Ovary (tissue), 10 donors: ENCODE measurements at places on chromosomes 6 and 20. TPM values are rescaled to one million over a fixed set of nuclear protein-coding genes. Genes with fewer than 3 reads are reported as not detected.

Gene RIPOR2
- 4.5 TPM for total RNA-seq

Gene MAFB
- total RNA-seq = 8.0 TPM

Gene PAK5
- 0.46 TPM for total RNA-seq

Gene WFDC5
- total RNA-seq = not detected

Gene CST2
- total RNA-seq = not detected

Gene ZNF311
- total RNA-seq = 2.6 TPM

DNA sequence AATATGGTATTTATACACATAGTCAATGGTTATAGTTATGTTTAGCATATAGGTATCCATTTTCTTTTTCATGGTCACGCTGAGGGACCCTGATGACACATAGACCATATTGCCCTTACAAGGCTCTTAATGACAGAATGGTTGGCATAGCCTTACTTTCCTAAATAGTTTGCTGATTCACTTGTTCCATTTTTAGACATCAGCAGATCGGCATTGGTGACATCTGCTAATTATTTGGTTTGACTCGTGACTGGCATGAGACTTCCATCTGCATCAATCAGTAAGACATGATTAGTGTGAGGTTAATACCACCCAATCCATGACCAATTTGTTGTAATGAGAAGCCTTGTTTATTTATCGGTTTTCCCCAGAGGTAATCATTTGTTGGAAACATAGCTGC lies 309.7 kb downstream of the ALDH8A1 start:
- H3K36me3 ChIP-seq = no peaks in the 10 kb centered on the region
- H3K4me1 ChIP-seq = peaks cover 3% of the 10 kb centered on the region
- no peaks in the 10 kb centered on the region for H3K27me3 ChIP-seq
- H3K27ac ChIP-seq = no peak overlapping the region

DNA sequence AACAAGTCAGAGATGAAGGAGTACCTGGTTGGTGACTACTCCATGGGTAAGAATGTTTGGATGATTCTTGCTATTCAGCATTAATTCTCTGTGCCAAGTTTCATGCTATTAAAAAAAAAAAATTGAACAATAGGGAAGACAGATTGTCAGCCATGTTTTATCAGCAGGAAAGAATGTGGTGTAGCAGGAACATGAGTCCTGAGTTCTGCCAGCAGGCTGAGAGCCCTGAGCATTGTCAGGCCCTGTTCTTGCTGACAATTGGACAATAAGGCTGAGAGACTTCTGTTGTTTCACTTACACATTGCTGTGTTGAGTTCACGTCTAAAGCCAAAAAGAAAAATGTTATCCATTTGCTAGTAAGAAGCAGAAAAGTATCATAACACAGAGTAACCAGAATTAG lies 70.4 kb upstream of the SMIM28 start:
- no peaks in the 10 kb centered on the region for H3K36me3 ChIP-seq
- no peaks in the 10 kb centered on the region for H3K27me3 ChIP-seq
- no peaks in the 10 kb centered on the region for H3K4me1 ChIP-seq
- DNase-seq = no peak
- no peak overlapping the region for H3K4me3 ChIP-seq
- H3K27ac ChIP-seq = no peak overlapping the region

DNA sequence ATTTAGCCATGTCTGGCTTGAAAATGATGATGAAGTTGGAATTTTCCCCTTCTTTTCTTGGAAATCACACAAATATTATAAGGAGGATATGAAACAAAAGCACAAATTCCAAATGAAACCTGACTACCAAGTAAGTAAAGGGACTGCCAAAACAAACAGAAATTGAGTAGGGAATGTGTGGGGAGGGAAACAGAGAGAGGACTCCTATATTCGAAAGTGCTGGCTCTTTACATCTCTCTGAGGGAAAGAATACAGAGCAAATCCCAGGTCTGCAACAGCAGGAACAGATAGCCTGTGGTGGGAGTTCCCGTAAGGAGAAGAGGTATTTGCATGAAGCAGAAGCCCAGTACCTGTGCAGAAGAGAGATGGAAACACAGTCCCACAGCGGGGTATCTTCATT lies 583.7 kb downstream of the EPM2A start:
- no peak overlapping the region for H3K27ac ChIP-seq
- H3K4me1 ChIP-seq = no peaks in the 10 kb centered on the region
- DNase-seq = no peak
- H3K27me3 ChIP-seq = no peaks in the 10 kb centered on the region
- H3K36me3 ChIP-seq = no peaks in the 10 kb centered on the region

DNA sequence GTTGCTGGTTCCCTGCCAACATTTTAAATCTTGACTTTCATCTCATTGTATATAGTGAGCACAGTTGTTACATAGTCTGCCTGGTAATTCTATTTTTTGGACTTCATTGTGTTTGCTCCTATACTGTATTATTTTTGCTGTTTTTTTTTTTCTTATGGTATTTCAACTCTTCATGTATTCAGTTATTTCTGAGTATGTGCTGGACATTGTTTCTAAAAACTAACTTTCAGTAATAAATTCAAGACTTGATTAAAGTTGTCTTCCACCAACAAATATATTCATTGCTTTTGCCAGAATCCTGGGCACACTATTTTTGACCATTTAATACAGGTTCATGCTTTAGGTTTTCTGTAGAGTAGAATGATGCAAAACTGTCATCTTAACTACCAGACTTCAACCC lies 698.3 kb downstream of the MAFB start:
- H3K27ac ChIP-seq = no peak overlapping the region
- H3K4me1 ChIP-seq = peaks cover 2% of the 10 kb centered on the region
- no peaks in the 10 kb centered on the region for H3K36me3 ChIP-seq
- H3K27me3 ChIP-seq = no peaks in the 10 kb centered on the region
- no peak for DNase-seq

GRCh38 chr6:28977341-28978132 lies 27.6 kb downstream of the ZNF311 start:
- H3K27ac ChIP-seq = no peak overlapping the region
- H3K27me3 ChIP-seq = no peaks in the 10 kb centered on the region
- H3K36me3 ChIP-seq = no peaks in the 10 kb centered on the region

DNA sequence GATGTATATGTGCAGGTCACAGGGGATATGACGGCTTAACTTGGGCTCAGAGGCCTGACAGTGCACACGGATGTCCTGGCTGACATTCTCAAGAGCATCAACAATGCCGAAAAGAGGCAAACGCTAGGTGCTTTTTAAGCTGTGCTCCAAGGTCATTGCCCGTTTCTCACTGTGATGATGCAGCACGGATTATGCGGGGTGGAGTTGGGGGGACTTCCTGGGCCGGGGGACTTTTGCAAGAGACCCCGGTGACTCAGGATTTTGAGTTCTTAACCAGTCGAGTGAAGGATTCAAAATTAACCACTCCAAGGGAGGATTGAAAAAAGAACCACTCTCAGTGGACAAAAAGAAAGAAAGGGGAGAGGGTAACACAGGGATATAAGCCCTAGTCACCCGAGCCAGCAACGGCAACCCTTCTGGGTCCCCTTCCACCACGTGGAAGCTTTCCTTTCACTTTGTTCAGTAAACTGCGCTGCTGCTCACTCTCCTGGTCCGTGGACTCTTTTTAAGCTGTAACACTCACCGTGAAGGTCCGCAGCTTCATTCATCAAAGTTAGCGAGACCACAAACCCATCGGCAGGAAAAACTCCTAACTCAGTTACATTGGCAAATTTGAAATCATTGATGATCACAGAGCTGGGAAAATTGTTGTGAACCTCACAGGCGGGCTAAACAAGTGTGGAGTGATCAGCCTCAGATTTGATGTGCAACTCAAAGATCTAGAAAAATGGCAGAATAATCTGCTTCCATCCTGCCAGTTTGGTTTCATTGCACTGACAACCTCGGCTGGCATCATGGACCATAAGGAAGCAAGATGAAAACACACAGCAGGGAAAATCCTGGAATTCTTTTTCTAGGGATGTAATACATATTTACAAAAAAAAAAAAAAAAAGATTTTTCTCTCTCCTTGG lies 199.3 kb downstream of the ARID1B start:
- H3K4me1 ChIP-seq = peaks cover 5% of the 10 kb centered on the region
- no peak for DNase-seq
- no peaks in the 10 kb centered on the region for H3K27me3 ChIP-seq
- H3K27ac ChIP-seq = no peak overlapping the region
- no peak overlapping the region for H3K4me3 ChIP-seq

DNA sequence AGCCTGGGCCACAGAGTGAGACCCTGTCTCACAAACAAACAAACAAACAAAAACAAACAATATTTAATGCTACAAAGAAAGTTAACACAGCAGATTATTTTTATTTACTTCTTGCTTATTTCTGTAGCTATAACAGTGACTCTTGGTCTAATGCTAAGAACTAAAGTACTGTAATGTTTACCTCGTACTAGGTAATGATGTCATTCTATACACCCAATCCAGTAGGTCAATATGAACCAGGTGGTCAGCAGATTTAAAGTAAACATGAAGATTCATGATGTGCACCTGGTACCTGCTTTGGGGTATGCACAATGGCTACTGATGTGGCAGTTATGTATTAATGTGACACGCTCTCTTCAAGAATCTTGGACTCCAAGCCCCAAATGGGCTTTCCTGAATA lies 36.6 kb upstream of the CARMIL1 start:
- H3K27ac ChIP-seq = no peak overlapping the region
- H3K4me3 ChIP-seq = no peak overlapping the region
- no peaks in the 10 kb centered on the region for H3K36me3 ChIP-seq
- H3K27me3 ChIP-seq = no peaks in the 10 kb centered on the region

- DNase-seq = no peak
- H3K36me3 ChIP-seq = no peaks in the 10 kb centered on the region
- no peaks in the 10 kb centered on the region for H3K4me1 ChIP-seq
- no peak overlapping the region for H3K27ac ChIP-seq
- H3K4me3 ChIP-seq = no peak overlapping the region
Observed at GRCh38 chr20:19176470-19177052, 35.9 kb upstream of the SLC24A3 start.

DNA sequence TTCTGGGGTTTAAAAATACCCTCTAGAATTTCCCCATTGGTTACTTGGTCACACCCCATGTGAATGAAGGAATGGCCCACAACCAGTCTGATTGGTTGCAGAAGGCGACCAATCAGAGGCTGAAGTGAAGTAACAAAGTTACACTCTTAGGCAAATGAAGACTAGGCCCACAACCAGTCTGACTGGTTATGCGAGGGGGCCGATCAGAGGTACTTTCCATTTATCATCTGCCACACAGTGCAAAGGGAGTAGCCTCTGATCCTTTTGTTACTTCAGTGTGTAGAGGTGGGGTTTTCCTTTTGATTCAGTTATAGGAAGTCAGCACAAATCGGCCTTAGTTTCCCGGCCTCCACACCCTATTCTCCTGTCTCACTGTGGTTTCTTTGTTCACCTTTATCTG lies 61.2 kb upstream of the SGK1 start:
- H3K27ac ChIP-seq = no peak overlapping the region
- H3K36me3 ChIP-seq = no peaks in the 10 kb centered on the region
- H3K27me3 ChIP-seq = no peaks in the 10 kb centered on the region
- DNase-seq = no peak
- no peak overlapping the region for H3K4me3 ChIP-seq

- peaks cover 4% of the 10 kb centered on the region for H3K4me1 ChIP-seq
- H3K27ac ChIP-seq = no peak overlapping the region
- H3K27me3 ChIP-seq = no peaks in the 10 kb centered on the region
Observed at GRCh38 chr6:79543411-79543810, 6.2 kb upstream of the LCA5 start.

DNA sequence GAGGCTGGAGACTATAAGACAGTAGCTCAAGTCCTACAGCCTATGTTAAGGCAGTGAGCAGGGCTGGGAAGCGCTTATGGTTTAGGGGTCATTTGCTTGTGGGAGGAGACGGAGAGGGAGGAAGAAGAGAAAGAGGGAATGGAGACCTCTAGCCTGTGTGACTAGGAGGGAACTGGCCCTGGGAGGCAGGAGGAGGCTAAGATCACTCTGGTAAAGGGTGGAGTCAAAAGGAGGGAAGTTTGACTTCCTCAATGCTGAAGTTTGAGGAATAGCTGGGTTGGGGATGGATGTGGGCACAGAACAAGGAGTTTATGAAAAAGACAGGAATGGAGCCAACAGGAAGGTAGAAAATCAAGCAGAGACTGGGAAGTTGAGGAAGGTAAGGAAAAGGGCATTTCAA lies 6.4 kb upstream of the BACH2 start:
- no peaks in the 10 kb centered on the region for H3K27me3 ChIP-seq
- DNase-seq = no peak

DNA sequence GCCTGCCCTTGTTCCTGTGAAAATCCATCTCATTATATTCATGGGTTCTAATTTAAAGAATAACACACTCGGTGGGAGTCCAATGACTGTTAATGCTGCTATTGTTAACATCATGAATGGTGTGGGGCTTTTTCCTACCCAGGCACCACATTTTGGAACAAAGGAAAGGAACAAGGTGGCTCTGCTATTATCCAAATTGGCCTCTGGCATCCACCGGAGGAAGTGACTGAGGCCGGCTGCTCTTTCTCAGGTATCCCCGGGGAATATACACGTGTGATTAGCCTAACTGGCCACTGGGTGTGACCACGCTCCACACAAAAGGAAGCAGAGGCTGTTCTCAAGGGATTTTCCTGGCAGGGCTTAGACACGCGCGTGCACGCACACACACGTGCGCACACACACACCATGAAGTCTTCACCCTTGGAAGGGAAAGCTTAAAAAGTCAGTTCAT lies 601.2 kb upstream of the ARID1B start:
- H3K27me3 ChIP-seq = no peaks in the 10 kb centered on the region
- no peaks in the 10 kb centered on the region for H3K4me1 ChIP-seq
- H3K27ac ChIP-seq = no peak overlapping the region
- H3K36me3 ChIP-seq = no peaks in the 10 kb centered on the region
- no peak overlapping the region for H3K4me3 ChIP-seq

DNA sequence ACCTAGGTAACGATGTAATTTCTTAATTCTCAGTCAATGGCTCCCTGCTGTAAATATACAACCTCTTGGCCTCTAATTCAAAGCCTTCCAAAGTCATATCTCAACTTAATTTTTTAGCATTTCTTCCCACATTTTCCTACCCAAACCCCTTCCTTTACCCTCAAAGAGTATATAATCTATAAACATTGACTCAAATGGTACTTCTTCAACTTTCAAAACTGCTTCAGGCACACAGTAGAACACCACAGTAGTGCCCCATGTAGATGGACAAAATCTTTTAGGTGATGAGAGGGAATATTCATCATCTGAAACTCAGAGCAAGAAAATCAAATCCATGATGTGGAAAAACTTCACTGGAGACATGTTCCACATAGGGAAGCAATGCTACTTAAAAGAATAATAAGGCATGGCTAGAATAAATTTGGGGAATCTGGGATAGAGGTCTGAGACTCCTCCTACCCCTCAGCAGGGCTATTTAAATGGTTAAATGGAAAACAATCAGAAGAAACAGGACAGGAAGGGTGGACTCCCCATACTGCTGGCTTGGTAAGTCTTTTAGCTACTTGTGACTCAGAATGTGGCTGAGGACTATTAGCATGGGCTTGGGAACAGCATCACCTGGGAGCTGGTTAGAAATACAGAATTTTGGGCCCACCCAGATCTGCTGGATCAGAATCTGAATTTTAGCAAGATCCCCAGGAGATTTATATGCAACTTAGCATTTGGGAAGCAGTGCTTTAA lies 6.4 kb downstream of the SLC22A2 start:
- H3K4me3 ChIP-seq = no peak overlapping the region
- no peaks in the 10 kb centered on the region for H3K4me1 ChIP-seq
- H3K27ac ChIP-seq = no peak overlapping the region
